Activated gamma-delta T cell (primary cell): ENCODE measurements at places on chromosomes 7 and 10.

DNA sequence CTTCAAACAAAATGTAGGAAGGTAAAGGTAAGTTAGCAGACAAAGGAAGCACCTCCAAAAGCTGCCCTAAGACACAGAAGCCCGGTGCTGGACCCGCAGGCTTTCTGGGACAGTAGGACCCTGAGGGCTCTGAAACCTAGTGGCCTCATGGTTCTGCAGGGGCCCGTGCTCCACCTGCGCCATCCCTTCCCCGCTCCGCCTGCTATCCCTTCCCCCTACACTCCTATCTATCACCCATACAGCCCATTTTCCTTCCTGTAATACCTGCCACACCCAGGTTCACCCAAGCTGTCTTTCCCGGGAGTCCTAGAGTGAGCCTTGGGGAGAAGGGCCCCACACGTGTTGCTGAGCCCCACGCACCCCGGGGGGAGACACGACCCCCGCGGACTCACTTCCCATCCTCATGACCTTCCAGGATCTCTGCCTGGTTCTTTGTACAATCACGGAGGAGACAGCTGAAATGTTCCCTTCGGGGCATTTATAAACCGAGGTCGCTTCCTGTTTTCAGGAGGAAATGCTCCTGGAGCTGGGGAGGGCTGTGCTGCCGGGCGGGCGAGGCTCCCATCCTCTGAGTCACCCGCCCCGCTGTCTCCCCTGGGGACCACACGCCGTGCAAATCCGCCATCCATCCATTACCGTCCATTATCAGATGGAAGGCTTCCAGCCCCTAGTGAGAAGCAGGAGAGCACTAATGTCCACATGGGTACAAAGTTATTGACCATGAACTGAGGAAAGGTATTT lies 251.7 kb upstream of the PITRM1 start:
- no peak for DNase-seq

DNA sequence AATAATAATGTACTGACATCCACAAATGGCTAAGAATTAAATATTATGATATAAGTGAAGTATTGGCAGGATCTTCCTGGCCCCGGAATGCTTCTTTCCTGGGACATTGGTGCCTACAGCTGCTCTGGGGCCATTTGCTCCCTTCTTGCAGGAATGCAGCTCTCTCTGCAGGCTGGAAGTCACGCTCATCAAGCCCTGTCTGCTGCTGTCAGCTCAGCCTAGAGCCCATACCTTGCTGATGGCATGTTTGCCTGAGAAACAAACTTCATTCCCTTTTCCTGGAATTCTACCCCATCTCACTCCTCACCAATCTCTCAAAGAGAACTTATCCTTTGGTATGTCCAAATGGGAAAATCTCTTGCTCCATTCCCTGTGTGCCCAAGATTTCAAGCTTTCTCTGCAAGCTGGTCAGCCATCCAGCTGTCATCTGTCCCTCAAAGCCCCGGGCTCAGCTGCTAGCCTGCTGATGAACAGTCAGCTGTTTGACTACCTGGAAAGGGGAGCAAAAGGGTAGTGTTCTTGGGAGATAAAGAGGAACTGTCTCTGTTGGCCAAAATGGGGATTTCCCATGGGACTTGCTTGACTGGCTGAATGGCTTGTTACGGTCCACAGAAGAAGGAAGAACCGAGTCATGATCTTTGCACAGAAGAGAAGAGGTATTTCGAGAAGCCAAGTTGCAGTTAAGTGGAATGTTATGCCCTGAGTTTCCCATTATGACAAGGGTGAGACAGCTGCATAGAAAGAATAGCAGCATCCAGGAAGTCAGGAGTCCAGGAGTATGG lies 12.0 kb upstream of the RASSF4 start:
- DNase-seq, result no peak

DNA sequence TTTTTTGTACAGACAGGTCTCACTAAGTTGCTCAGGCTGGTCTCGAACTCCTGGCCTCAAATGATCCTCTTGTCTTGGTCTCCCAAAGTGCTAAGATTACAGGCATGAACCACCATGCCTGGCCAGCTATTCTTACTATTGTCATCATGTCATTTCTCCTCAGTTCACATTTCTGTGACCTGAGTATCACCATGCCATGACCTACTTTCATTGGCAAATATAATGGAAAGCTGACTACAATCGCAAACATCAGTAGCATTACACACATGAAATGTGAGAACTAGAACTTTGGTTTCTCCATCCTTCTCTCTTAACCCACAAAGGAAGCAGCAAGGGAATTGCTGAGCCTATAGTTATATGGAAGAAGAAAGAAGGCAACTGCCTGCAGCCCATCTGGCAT lies 26.0 kb upstream of the WIPF3 start:
- DNase-seq, result no peak

- DNase-seq, result no peak
These were observed 607 bp upstream of the GGCT start for GRCh38 chr7:30505174-30505697.

DNA sequence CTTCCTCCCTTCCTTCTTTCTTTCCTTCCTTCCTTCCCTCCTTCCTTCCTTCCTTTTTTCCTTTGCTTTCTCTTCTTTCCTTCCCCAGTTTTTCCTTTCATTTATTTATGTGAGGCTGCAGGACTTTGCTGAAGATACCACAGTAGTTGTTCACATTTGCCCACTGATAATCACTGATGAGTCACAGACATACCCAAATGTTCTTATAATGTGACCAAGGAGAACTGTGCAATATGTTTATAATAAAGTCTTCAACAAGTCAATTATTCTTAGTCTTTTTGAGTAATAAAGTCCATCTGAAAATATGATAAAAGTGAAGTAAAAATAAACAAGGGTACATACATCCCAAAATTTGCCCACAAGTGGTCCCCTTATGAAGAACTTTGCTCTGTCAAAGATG lies 159.7 kb downstream of the GNAI1 start:
- DNase-seq, result no peak

GRCh38 chr10:97333351-97333600 lies 1.3 kb downstream of the FRAT2 start:
- no peak for DNase-seq

GRCh38 chr7:55132890-55133551 lies 114.2 kb downstream of the EGFR start:
- no peak for DNase-seq

DNA sequence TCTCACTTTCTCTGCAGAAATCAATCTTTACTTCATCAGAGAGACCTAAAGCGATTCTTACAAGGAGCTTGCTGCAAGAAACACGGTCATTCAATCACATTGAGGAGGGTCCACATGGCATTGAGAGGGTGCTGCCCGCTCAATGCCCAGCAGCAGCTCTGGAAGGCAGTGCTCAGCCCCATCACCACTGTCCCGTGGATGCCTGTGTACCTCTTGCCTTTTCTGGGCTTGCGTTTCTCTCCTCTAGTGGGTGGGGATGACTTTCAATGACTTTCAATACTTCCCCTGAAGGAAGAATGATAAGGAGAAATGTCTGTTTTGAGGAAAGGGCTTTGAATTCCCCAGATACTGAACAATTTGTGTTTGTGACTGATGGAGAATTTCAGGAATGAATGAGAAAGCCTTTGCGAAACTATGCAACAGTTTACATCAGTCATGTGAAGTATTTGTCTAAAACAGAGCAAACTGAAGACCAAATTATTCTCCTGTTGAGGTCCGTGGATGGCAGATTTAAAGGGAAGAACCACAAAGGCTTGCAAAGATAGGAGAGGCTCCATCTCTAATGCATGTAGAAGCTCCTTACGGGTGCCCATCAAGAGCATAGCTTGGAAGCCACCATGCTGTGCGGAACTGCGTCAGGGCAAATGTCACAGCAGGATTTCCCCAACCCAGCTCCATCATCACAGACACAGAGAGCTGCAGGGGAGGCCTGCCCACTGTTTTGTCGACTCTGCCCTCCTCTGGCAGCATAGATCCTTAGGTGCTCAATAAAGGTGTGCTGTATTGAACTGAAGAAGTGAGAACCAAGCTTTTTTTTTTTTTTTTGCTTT lies 6.6 kb upstream of the ZNF22 start:
- no peak for DNase-seq

- no peak for DNase-seq
These were observed 32.4 kb upstream of the PWWP2B start for GRCh38 chr10:132364594-132364970.

DNA sequence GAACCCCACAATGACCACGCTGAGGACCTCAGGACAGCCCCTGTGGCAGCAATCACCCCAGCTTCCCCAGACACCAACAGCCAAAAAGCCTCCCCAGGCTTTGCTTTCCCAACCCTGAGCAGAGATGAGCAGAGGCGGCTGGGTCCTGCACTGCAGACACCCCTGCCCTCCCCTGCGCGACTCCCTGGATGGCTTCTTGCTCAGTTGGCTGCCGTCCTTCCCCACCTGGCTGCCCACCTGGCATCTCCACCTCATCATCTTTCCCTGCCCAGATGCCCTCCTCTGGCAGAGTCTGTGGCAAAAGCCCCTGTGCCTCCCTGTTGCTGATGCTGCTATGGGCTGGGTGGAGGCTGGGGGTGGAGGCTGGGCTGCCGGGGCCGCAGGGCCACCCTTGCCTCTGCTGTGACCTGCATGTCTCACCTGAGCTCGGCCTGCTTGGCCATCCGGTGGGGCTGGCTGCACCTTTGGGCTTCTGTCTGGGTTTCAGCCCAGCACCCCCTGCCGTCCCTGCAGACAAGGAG lies 567.7 kb downstream of the TCERG1L start:
- DNase-seq, result no peak

GRCh38 chr7:33996899-33997298 lies 91.6 kb downstream of the BMPER start:
- DNase-seq, result no peak

DNA sequence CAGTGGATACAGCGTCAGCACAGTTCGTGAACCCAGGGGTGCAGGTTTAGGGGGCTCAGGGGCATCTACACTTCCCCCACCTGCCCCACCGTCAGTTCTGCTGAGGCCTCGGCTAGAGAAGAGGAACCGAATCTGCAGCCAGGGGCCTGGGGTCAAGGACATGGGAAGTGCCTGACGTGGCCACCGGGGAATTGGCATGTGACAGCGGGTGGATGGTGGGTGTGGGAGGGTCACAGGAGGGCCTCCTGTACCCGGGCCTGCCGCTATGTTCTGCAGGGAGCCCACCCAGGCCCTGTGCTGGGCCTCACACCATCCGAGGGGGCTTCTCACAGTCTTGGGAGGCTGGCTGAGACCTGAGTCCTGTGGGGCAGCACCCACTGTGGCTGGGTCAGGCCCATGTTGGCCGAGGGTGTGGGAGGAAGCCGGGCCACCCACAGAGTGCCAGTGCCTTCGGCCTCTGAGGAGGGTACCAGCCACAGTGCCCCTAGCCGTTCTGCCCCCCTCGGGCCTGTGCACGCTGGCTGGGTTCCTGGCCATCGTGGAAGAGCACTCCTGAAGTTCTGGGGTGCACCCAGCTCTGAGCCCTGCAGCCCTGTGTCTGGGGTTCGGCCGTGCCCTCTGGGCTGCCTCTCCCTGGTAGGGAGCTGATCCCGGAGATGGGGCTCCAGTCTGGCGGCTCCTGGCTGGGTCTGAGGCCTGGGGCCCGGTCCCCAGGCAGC lies 5.9 kb downstream of the TTYH3 start:
- no peak for DNase-seq

GRCh38 chr7:2510130-2510776 lies 9.3 kb upstream of the LFNG start:
- DNase-seq, result no peak

DNA sequence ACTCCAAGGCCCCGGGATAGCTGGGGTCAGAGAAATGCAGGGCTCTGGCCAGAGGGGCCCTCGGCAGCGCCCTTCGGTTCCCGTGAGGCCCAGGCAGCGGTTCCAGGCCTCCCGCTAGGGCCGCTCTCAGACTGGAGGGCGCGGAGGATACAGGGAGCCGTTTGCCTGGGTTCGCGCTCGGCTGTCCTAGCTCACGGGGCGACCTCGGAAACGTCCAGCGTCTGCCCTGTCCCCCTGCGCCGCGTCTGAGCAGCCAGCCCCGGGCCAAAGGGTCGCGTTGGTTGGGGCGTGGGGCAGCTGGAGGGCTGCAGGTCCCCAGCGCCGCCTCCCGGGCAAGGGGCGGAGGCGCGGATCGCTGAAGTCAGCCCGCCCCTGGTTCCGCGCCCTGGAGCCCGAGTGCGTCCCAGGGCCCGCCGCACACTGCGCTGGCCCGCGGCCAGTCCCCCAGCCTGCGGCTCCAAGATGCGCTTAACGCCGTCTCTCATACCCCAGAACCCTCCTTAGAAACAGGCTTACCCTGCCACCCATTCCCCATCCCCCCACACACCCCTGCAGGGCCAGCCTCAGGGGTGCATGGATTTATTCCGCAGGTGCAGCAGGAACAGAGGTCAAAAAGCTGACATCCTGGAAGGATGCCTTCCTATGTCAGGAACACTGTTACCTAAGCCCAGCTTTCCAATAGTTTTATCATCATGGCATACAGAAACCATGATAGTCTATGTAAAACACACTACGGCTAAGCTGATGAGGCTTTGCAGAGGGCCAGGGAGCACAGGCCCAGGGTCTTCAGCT lies 22.1 kb upstream of the OPN4 start:
- DNase-seq, result no peak

DNA sequence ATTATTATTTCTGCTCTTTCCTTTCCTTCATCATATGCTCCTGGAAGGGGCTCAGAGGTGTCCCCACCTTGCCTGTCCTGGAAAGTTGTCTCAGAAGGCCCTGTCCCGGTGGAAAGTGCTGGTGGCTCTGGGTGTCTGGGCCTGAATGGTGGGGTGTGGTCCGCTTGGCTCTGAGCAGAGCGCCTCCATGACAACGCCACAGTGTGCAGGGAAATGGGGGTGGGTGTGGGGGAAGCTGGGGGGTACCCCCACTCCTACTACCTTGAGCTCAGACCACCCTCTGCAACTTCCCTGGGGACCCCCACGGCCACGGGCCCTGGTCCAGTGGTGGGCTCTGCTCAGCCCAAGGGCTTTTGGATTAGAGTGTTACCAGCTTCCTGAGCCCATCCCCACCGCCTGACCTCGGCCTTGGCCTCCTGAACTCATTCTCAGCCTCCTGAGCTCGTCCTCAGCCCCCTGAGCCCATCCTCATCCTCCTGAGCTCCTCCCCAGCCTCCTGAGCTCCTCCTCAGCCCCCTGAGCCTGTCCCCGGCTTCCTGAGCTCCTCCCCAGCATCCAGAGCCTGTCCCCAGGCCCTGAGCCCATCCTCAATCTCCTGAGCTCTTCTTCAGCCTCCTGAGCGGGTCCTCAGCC lies 106.4 kb upstream of the FAM20C start:
- no peak for DNase-seq

DNA sequence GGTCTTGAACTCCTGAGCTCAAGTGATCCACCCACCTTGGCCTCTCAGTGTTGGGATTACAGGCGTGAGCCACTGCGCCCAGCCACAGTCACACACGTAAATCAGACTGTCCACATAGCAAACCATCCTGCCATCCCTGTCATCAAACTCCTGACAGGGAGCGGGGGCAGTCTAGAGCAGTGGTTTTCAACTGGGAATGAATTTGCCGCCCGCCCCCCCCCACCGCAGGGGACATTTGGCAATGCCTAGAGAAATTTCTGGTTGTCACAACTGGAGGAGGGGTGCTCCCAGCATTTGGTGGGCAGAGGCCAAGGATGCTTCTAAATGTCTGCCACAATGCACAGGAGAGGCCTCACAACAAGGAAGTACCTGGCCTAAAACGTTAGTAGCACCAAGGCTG lies 24.1 kb downstream of the CAMK2G start:
- DNase-seq, result no peak

- no peak for DNase-seq
These were observed 29.9 kb downstream of the GSAP start for GRCh38 chr7:77386165-77386822.

- no peak for DNase-seq
These were observed 586.6 kb downstream of the SUGCT start for GRCh38 chr7:40721342-40721949.
